Stimulated activated CD4-positive, alpha-beta T cell treated with anti-CD3 and anti-CD28 coated beads, Interleukin-2, amount 100 ng/mL, for 4 hours (primary cell): ENCODE measurements at places on chromosomes 11 and 22.

GRCh38 chr11:97548280-97548679 lies 1158.5 kb downstream of the JRKL start:
- DNase-seq, result no peak

DNA sequence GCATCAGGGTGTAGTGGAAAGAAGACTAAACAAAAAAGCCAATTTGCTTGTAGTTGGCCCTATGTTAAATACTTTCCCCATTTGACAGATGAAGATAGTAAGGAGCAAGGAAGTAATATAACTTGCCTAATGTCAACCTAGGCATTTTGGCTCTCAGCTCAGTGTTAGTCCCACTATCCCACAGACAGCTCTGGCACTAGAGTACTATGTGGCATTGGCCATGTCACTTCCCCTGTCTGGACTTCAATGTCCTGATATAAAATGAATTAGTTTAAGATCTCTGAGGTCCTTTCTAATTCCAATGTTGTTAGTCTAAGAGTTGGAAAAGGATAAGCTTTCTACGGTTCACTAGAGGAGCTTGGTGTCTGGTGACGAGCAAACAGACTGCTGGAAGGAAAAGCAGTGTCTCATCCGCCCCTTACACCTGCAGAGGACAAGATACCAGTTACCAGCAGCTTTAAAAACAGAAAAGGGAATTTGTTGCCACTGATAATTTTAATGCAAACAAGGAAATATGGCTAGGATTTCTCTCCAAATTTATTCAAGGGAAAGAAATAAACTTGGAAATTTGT lies 92.5 kb downstream of the RELT start:
- DNase-seq, result no peak

- no peak for DNase-seq
Measured at GRCh38 chr11:13292970-13293369, 15.4 kb downstream of the BMAL1 start.

- no peak for DNase-seq
Measured at GRCh38 chr11:20668844-20669819, at the start of gene NELL1. Gene NELL1, plus strand, starts transcription at chr11:20669586.

GRCh38 chr11:70470127-70470526 lies 71.8 kb downstream of the CTTN start:
- DNase-seq, result no peak

- no peak for DNase-seq
Measured at GRCh38 chr11:107478922-107479321, 21.3 kb upstream of the CWF19L2 start.

DNA sequence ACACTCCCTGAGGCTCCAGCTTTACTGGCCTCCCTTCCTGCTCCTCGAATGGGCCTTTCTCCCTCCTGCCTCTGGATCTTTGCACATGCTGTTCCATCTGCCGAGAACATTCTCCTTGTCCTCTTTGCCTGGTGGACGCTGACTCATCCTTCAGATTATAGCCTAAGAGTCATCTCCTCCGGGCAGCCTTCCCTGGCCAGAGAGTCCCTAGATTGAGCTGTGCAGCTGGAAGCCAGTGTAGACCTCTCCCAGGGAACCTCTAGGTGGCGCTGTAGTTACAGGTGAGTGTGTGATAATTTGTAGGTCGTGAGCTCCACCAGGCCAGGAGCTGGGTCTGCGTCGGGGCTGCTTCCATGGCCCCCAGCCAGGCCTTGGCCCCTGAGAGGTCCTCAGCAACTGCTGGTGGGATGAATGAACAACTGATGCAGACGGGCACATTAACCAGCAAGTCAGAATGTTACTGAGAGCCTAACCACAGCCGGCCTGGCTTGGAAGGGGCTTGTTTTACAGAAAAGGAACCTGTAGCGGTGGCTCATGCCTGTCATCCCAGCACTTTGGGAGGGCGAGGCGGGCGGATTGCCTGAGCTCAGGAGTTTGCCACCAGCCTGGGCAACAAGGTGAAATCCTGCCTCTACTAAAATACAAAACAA lies 8.7 kb downstream of the PNPLA5 start:
- DNase-seq, result no peak

- DNase-seq, result no peak
Measured at GRCh38 chr22:20786536-20786979, 12.6 kb downstream of the SERPIND1 start.

DNA sequence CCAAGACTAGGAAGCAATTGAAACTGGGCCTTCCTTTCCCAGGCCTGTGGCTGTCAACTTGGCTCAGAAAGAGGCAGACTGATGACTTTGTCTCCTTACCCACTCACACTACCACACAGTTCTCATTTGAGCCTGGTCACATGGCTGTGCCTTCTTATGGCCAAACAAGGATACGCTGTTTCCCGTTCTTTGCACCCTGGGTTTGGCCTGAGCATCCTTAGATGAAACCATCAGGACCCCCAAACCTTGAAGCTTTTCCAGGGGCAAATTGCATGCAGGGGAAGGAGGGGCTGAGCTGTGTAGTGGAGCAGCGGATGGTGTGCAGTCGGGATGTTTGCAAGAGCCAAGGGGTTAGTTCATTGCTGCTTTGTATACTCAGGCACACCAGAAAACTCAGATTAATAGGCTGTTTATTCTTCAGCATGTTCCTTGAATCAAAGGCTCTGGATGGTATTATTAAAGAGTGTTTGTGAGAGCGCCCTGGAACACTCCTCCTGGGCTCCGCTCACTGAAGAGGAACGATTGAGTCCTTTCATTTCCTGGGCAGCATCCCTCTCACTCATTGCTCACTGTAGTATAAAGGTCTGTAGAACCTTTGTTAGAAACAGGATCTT lies 69.8 kb downstream of the ARFGAP2 start:
- DNase-seq, result no peak

DNA sequence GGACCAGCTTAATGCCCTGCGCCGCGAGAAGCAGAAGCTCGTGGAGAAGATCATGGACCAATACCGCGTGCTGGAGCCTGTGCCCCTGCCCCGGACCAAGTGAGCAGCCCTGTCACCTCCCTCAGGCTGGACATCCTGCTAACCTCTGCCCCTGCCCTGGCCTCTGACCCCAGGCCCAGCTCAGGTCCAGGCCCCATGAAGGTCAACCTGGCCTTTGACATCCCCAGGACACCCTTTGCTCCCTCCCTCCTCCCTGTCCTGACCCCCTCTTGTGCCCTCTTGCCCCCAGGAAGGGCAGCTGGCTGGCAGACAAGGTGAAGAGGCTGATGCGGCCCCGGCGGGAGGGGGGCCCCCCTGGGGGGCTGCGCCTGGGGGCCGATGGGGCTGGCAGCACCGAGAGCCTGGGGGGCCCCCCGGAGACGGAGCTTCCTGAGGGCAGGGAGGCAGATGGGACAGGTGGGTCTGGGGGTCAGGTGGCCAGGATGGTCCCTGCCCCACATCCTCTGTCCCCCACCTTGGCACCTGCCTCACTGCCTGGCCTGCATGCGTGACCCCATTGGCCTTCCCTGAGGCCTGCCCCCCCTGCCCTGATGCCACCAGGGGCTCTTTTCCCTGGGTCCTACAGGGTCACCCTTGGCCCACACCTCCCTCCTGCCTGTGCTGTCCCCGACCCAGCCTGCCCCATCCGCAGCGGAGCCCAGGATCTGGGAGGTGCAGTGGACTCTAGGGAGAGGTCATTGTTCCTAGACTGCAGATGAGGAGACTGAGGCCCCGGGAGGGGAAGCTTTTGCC lies 5.1 kb upstream of the RPS6KA4 start:
- no peak for DNase-seq

- DNase-seq, result no peak
Measured at GRCh38 chr11:35103366-35104208, 35.4 kb upstream of the CD44 start.

DNA sequence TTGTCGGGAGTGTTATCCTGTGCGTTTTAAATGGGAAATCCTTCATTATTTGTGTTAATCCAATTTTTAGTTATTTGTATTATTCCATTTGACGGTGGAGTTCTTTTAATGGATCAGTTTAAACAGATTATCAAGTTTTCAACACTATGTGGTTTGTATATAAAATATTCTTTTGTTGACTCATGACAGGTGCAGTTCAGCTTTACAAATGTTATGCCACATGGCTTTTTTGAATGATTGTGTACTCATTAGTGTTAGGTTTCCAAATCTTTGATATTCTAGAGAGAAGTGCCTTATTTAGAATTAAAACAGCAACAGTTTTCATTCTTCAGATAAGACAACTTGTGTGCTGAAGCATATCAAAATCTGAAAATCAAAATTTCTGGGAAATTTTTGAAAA lies 2.4 kb downstream of the JAM3 start:
- DNase-seq, result no peak

DNA sequence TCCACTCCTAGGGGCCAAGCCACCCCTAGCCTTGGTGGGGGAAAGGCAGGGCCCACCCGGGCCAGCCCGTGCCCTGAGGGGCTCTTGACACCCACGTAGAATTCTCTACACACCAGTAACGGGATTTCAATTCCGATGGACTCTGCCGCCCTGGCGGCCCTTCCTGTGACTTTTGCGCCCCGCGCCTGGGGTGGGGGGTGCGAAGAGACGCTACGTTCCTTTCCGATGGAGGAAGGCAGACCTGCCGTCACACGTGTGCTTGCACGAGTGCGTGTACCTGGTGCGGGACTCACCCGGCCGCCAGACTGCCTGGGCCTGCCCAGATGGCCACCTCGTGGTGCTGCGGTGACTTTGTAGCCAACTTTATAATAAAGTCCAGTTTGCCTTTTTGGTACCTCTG lies 5.5 kb downstream of the NPAS4 start:
- DNase-seq, result no peak

- DNase-seq, result no peak
Measured at GRCh38 chr22:16914006-16914405, 88.8 kb upstream of the XKR3 start.

DNA sequence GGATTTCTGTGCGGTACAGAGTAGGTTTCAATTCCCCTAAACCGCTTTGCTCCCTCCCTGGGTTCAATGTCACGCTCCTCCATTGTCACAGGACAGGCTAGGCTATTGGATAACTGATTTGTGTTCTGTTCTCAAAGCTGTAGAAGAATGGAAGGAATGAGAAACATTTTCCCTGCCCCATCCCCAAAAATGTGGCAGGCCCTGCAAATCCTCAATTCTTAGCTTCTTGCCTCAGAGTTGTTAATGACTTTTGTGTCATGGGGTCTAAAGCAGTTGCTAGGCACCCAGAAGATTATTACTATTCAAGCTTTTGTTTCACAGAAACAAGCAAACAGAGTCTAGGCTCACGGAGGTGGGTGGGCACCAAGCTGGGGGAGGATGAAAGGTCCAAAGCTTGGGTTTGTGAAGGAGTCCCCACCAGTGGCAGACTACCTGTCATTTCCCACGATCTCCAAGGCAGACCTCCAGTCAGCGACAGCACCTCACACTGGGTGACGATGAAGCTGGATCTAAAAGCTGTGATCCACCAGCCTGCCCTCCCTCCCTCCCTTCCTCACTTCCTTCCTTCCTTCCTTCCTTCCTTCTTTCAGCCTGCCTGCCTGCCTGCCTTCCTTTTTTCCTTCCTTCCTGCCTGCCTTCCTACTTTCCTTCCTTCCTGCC lies 1080.2 kb downstream of the OPCML start:
- no peak for DNase-seq

- DNase-seq, result no peak
Measured at GRCh38 chr11:58923300-58923788, 15.9 kb upstream of the GLYATL1 start.

DNA sequence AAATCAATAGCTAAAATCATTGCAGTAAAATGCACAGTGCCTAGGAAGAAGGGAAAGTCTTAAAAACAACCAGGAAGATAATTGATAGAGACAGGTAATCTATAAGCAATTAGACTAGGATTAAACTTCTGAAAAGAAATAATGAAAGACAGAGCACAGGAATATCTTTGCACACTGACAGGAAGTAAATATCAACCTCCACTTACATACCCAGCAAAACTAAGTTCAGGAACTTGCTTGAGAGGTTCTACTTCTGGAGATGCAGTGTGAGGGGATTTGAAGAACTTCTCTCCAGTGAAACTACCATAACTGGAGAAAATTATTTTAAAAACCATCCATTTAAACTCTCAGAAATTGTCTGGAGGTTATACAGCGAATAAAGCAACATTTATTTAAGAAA lies 104.1 kb downstream of the EHF start:
- no peak for DNase-seq

GRCh38 chr11:118597556-118597955 lies 9.9 kb upstream of the PHLDB1 start:
- no peak for DNase-seq

DNA sequence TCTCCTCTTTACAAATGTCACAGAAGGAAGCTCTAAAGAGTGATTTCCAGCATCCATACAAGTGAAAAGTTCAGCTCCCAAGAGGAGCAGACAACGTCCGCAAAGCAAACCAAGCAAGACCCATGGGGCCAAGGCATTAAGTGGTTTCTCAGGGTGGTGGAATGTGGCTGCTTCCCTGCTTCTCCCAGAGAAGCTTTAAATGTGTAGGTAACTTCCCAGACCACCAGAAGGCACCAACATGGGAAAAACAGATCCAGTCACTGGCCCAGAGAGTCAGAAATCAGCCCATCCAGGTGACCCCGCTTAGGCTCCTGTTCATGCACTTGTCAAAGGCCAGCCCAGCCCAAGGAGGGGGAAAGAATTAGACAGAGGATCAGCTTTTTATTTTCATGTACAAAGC lies 13.3 kb upstream of the PHF21A start:
- no peak for DNase-seq

- no peak for DNase-seq
Measured at GRCh38 chr11:61833926-61834277, 5.8 kb downstream of the FADS2 start.

DNA sequence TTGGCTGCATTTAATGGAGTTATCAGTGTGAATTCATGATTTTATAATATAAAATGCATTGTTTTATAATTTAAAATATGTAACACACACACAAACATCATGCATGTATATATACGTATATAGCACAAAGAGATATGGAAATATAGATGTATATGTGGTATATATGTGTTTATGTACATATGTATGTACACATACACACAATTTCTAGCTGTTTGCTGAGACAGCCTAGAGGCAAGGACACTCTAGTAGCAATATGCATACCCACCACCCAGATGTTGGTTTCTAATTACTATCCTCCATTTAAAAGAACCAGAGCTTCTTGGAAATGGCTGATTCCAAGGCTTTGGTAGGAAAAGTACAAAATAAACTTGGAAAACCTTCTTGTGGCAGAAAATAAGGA lies 50.4 kb downstream of the RBFOX2 start:
- DNase-seq, result no peak
